ENCODE measurements at places on chromosomes 2 and 18.

- no peak for DNase-seq
Measured at GRCh38 chr2:72035518-72036172, 112.0 kb downstream of the CYP26B1 start.

DNA sequence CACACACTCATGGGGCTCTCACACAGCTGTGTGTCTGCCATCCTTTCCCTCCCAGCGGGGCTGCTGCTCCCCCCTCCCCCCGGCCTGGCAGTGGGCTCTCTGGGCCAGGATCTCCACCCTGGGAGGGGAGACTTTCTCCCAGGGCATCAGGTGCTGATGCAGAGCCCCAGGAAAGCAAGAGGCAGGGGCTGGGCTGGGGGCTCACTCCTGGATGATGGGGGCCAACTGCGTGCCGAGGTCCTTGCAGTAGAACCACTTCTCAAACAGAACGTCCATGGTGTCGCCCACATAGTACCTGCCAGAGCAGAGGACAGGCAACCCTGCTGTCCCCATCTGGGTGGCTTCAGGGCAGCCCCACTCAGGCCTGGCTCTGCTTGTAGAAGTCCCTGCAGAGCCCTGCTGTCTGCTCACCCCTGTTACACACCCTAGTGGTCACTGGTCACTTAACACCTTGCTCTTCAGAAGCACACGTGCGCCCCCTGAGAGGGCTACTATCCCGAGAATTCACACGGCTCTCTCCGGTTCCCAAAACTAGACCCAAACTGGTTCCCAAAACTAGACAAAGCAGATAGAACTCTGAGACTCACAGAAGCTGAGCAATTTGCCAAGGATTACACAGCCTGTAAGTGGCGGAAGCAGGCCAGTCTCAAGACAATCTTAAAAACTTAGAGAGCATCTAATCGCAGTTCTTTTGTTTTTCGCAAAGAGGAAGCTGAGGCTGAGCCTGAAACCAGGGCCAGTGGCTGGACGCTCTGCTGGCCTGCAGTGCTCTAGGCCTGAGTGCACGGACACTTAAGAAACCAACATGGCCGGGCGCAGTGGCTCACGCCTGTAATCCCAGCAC lies 6.6 kb upstream of the OXER1 start:
- DNase-seq: peak; percentile 20

DNA sequence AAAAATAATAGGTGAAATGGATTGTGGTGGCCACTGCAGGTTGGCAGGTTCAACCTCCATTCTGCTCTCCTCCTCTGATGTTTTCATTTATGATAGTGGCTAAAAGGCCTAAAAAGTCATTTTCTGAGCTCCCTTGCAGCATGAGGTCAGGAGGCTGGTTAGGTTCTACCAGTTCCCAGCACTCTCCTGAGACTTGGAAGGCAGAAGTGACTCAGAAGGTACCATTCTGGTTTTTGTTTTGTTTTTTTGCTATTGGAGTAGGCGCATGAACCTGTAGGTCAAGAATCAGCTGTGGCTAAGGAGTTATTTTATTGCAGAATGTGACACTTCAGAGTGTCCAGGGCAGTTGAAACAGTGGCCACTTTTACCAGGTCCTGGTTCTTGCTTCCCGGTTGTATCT lies 181.9 kb downstream of the CCDC102B start:
- DNase-seq: no peak

- DNase-seq: no peak
Measured at GRCh38 chr2:240131941-240132650, 4.0 kb downstream of the COPS9 start.

GRCh38 chr2:182587831-182588230 lies 128.2 kb upstream of the DNAJC10 start:
- peak; percentile 61 for DNase-seq

- DNase-seq: no peak
Measured at GRCh38 chr2:101744832-101745231, 47.3 kb downstream of the MAP4K4 start.

DNA sequence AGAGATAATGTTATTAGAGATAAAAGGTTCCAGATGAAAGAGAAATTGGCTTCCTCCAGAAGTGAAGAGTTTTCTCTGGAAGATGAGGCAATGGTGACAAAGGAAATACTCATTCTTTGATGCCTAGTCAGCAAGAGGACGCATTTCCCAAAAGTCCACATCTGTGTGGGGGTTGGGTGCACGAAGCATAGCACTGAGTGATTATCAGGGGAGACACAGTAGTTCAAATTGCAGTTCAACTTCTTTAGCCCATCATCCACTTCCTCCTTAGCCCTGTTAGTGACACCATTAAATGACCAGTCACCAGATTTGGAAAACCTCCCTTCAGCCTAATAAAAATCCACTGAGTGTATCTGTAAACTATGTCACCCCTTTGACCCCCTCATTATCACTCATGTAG lies 80.9 kb upstream of the PHLPP1 start:
- DNase-seq: no peak

GRCh38 chr2:151614606-151615306 lies 119.5 kb downstream of the NEB start:
- no peak for DNase-seq

GRCh38 chr2:217886720-217887309 lies 116.0 kb downstream of the TNS1 start:
- DNase-seq: no peak

GRCh38 chr2:237156857-237157779 lies 71.4 kb downstream of the COPS8 start:
- DNase-seq: no peak

- no peak for DNase-seq
Measured at GRCh38 chr2:84687498-84688149, 171.3 kb downstream of the DNAH6 start.

DNA sequence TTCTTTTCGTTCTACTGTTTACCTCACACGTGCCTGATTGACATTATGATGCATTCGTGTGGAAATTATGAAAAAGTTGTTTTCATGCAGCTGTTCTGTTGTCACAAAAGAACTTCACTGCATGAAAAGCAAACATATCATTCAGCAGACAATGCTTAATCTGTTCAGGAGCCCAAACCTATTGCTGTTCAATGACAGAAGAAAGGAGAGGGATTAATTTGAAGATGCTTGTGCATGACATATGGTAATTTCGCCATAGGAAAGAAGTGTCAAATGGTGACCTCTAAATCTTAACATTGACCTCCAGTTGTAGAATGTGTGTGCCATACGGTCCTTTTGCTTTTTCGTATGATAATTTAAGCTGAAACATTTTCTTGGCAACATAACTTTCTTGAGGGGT lies 124.5 kb downstream of the WDR7 start:
- DNase-seq: no peak

- no peak for DNase-seq
Measured at GRCh38 chr2:234257859-234258561, 207.5 kb downstream of the SPP2 start.

DNA sequence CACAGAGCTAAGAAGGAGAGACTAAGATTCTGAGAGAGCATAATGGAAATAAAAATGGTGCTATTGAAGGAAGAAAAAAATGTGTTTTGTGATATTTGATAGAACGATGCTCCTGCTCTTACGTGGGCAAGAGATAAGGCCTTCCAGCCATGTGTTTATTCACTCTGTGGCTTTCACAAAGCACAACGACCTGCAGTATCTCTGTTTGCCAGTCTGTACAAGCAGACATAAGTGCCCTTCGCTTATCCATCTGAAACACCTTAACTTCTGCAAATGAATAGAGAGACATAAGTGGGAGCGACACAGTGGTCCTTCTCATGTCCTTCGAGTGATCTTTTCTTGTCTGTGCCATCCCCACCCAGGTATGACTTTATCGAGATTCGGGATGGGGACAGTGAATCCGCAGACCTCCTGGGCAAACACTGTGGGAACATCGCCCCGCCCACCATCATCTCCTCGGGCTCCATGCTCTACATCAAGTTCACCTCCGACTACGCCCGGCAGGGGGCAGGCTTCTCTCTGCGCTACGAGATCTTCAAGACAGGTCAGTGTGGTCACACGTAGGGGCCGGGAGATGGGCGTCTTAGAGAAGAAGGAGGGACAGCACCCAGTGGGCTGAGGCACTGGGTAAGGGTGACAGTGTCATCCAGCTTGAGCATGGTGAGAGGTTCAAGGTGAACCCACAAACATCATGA lies 33.7 kb downstream of the NRP2 start:
- no peak for DNase-seq
